NCI-H524 treated with DMSO at 0.1 percent for 48 hours (cell line): ENCODE measurements at places on chromosomes 11 and 22.

GRCh38 chr22:46575911-46576555 is 38.6 kb upstream of the CELSR1 start:
- DNase-seq = no peak

GRCh38 chr22:42162728-42163489 is 32.3 kb upstream of the CYP2D6 start:
- DNase-seq = no peak

DNA sequence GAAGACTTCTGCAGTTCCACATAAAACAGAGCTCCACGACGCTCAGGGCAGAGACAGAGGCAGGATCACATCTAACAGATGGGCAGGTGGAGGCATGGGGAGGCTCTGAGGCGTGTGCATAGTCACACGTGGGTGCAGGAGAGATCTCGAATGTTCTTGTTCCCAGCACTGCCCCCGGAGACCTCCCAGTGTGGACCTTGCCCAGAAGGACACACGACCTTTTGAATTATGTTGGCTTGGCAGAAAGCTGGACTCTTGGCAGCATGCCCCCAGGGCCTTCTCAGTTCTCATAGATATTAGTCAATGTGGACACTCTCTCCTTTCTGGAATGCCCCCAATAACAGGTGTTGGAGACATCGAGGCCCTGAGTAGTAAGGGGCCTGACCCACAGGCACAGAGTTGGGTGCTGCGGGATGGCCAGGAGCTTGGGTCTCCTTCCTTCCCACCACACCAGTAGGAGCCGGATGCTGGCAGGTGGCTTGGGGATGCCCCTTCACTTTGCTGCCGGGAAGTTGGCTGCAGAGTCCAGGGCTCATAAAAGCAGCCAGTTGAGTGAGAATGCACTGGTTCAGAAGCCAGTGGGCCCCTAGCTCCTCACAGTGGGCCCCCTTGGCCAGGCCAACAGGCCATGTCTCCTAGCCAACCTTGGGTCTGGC is 12.1 kb downstream of the MYEOV start:
- DNase-seq = no peak

- DNase-seq = no peak
These were observed 18.1 kb upstream of the CSTF3 start for GRCh38 chr11:33179348-33179803.

GRCh38 chr11:93000511-93001476 is 31.3 kb downstream of the MTNR1B start:
- DNase-seq = no peak

GRCh38 chr11:66365711-66366619 is 5.6 kb downstream of the SLC29A2 start:
- DNase-seq = no peak
